ENCODE measurements at places on chromosomes 7 and 10.
A peak's percentile ranks its signal among the peaks of the same experiment; 100 is the strongest.

DNA sequence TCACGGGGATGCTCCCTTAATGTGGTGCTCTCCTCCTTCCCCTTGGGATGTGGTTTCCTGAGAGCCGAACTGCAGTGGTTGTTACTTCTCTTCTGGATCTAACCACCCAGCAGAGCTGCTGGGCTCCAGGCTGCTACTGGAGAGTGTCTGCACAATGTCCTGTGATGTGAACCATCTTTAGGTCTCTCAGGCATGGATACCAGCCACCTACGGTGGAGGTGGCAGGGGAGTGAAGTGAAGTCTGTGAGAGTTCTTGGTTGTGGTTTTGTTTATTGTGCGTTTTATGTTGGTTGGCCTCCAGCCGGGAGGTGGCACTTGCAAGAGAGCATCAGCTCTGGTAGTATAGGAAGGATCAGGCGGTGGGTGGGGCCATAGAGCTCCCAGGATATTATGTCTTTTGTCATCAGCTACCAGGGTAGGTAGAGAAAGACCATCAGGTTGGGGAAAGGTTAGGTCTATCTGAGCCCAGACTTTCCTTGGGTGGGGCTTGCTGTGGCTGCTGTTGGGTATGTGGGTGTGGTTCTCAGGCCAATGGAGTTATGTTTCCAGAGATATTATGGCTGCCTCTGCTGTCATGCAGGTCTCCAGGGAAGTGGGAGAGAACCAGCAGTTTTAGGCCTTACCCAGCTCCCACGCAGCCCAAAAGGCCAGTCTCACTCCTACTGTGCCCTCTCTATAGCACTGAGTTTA, 87.9 kb downstream of the KIF20B start:
- no peak for DNase-seq

GRCh38 chr10:44809647-44810046, 101.5 kb upstream of the TMEM72 start:
- no peak for DNase-seq

DNA sequence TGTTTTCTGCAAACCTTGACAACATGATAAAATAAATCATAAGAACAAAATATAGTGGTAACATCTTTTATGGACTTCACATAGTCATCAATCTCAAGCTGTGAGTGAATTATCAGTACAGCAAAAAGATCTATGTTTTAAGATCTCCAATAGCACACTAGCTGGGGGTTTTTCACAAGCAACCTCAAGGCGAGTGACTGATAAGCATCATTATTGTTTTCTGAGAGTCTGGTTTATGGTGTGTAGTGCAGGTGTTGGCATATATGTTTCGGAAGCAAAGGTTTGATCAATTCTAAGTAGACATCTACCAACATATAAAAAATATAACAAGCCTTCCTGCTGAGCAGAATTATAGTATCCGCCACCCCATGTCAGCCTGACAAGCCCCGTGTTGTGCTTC, 403.8 kb upstream of the MGMT start:
- no peak for DNase-seq

- DNase-seq, result no peak
Measured at GRCh38 chr7:140144821-140145220, 32.0 kb downstream of the KDM7A start.

DNA sequence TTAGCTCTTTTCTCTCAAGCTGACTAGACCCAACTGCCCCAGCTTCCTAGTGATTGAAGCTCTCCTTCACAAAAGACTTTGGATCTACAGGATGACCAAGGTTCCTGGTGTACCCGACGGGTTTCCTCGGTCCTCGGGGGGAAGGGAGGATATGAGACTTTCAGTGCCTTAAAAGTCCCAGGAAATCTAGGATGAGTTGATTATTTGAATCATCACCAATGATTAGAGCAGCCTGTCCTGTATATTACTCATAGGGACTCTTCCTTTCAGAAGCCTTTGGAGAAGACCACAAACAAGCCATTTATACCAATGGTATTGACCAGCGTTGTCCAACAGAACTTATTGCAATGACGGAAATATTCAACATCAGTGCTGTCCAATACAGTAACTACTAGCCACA, 6.1 kb upstream of the ACTA2 start:
- no peak for DNase-seq

DNA sequence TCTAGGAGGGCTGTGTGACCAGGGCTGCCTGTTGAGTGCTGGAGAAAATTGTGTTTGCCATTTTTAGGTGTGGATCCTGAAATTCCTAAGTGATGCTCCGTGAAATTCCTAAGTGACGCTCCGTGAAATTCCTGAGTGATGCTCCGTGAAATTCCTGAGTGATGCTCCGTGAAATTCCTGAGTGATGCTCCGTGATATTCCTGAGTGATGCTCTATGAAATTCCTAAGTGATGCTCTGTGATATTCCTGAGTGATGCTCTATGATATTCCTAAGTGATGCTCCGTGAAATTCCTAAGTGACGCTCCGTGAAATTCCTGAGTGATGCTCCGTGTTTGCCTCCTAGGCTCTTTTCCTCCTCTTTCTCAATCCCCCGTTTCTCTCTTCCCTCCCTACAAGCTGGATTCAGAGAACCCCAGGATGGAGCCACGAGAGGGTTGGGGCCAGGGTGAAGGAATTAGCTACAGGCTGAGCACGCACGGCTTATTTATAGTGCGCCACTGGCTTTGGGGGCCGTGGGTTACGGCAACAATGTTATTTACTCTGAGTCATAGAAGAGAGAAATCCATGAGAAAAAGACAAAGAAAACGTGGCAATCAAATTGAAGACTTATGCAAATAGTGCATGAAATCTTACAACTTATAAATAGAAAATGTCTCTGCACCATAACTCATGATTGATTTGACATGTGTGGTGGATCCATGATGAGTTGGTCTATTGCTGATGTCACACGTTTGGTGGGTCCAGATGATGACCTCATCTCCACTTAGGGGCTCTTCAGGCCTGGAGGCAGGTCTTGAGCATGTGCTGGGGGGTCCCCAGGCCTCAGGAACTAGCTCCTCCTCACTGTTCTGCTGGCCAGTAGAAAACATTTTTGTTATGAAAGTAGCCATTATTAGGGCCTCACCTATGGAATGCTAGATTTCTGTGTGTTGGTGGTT, 224.6 kb downstream of the WDR37 start:
- DNase-seq, result no peak

DNA sequence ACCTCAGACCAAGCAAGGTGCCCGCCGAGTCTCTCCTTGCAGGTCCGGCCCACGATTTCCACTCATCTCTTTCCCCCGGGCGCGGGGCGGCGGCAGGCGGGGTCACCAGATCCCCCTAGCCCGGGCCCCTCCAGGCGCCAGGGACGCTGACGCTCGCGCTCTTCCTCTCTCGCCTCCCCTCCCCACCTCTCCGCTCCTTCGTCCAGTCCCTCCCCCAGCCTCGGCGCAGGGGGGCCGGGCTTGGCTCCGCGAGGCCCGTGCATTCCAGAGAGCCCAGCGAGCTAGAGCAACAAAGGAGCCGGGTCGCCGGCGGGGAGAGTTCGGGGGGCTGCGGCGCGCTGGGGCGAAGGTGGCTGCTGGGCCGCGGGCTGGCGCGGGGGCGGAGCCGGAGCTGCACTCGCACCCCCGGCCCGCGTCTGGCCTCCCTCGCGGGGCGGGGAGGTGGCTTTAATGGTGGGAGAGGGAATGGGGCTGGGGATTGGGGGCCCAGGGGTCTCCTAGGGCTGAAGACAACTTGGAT, at the start of gene SMO:
TSS of gene SMO (plus strand) at position 262 of the 520 bp plus-strand sequence. CDS start 519 bp downstream, outside the sequence.
- DNase-seq, result peak; percentile 79

DNA sequence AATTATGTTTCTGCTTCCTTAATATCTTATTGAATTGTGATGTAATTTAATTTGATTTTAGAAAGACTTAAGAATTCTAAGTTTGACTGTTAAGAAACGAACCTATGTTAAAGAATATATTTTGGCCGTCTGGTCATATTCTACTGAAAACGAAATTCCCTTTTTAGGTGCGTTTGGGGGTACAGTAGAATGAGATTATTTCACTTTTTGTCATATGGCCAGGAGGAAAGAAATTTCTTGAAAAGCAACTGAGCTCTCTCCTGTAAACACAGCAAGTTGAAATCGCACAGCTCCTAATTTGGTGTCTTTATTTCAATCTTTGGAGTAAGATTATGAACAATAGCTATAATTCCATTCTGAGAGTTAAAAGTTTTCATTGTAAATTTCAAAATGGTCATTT, 227.6 kb downstream of the CACNB2 start:
- no peak for DNase-seq

DNA sequence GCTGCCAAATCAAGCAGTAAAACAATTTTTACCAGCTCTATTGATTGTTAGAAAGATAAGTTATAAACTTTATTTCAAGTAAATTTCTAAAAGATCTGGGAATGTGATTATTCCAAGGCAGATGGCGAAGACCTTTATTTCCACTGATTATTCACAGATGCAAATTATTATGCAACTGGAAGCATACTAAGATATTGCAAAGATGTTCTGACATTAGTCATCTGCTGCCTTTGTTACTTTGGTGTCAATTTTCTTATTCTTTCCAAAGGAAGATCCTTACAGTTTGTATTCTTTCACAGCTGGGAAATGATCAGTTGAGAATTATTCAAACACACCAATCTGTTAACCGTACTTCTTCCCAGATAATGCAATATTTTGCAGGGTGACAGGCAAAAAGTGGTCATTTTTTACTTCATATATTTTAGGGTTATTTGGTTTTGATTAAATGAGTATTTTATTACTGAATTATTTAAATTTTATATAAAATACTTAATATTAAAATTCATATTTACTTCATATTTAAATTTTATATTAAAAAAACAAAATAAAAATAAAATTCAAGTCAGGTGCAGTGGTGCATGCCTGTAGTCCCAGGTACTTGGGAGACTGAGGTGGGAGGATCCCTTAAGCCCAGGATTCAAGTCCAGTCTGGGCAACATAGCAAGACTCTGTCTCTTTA, 171.3 kb downstream of the FZD1 start:
- DNase-seq, result no peak

DNA sequence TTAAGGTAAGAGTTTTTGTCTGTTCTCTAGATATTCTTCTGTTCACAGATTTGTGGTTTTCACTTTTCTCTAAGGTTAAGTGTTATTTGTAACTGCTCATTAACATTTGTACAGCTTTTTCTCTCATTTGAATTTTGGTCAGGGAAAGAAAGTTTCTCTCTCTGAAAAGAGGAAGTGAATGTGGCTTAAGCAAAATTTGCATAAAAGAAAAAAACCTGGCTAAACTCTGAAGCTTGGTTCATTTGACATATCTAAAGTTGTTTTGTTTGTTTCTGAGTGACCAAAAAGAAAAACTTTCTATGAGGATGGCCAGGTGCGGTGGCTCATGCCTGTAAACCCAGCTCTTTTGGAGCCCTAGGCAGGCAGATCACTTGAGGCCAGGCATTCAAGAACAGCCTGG, 22.0 kb upstream of the SLC26A4 start:
- DNase-seq, result no peak

DNA sequence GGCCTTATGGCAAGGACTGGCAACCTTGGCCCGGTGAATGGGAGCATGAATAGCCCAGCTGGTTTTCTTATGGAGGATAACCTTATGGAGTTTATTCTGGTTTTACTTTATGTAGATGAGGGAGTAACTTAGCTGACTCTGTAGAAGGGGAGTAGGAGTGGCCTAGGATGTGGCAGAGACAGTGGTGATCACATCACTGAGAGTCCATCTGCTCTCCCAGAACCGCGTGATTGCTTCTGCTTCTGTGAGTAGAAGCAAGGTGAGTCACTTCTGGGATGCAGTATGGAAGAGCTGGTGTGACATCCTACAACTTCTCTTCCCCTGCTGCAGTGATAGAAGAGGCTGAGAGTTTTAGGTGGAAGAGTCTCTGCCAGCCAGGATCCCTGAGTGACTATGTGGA, 129.2 kb downstream of the RPS24 start:
- DNase-seq, result no peak

GRCh38 chr10:48838834-48839233, 100.8 kb downstream of the LRRC18 start:
- DNase-seq, result no peak

- DNase-seq, result no peak
Measured at GRCh38 chr7:108584211-108584610, 14.5 kb downstream of the DNAJB9 start.

DNA sequence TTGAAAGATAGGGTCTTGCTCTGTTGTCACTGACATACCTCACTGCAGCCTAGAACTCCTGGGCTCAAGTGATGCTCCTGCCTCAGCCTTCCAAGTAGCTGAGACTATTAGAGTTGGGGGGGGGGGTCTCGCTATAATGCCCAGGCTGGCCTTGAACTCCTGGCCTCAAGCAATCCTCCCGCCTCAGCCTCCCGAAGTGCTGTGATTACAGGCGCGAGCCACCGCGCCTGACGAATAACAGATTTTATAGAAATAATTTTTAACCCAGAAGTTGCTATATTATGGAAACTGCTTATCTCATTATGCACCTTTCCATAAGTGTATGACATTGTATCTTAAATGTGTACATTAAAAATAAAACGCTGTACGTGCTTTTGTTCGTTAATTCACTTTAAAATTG, 846 bp downstream of the ANKRD26 start:
- DNase-seq, result no peak

DNA sequence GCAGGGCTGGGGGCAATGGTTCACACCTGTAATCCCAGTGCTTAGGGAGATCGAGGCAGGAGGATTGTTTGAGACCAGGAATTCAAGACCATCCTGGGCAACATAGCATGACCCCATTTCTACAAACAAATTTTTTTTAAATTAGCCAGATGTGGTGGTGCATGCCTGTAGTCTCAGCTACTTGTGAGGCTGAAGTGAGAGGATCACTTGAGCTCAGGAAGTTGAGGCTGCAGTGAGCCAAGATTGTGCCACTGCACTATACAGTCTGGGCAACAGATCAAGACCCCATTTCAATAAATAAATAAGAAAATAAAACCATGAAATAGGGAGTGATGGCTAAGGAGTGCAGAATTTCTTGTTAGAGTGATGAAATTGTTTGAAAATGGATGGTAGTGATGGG, 8.9 kb downstream of the GRID2IP start:
- no peak for DNase-seq

- peak; percentile 42 for DNase-seq
Measured at GRCh38 chr10:121452581-121452980, 145.7 kb downstream of the FGFR2 start.

- DNase-seq, result no peak
Measured at GRCh38 chr7:46179061-46179610, 258.1 kb upstream of the IGFBP3 start.

- DNase-seq, result no peak
Measured at GRCh38 chr7:17144322-17144721, 154.1 kb upstream of the AHR start.

- DNase-seq, result no peak
Measured at GRCh38 chr10:120042705-120043104, 150.2 kb downstream of the SEC23IP start.

- DNase-seq, result no peak
Measured at GRCh38 chr7:47748041-47748440, 166.1 kb upstream of the TNS3 start.

DNA sequence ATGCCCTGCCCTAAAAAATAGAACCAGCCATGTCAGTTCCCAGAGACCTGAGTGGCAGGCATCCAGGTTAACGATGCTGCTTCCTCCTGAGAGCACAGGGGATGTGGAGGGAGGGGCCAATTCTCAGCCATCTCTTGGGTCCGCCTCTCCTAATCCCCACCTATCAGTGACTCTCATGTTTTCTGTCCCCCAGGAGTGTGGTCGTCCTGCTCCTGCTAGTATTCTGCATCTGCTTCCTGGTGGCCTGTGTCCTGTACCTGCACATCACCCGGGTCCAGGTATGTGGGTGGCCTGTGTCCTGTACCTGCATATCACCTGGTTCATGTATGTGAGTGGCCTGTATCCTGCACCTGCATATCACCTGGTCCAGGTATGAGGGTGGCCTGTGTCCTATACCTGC, 105.3 kb downstream of the ADCY1 start:
- DNase-seq, result no peak

All from SK-N-DZ (cell line).